ENCODE measurements at places on chromosomes 7 and 10. TPM values are rescaled to one million over a fixed set of nuclear protein-coding genes. Genes with fewer than 3 reads are reported as not detected.

GRCh38 chr7:33880787-33881186, 24.6 kb upstream of the BMPER start:
- DNase-seq = no peak

FAM131B gene
- total RNA-seq = 0.40 TPM

- peak; percentile 98 for DNase-seq
These were observed 9.1 kb upstream of the FXYD4 start for GRCh38 chr10:43362191-43362839.

SORCS1 gene
- 1.6 TPM for total RNA-seq

GRCh38 chr7:40579401-40579800, 444.6 kb downstream of the SUGCT start:
- DNase-seq = no peak

DNA sequence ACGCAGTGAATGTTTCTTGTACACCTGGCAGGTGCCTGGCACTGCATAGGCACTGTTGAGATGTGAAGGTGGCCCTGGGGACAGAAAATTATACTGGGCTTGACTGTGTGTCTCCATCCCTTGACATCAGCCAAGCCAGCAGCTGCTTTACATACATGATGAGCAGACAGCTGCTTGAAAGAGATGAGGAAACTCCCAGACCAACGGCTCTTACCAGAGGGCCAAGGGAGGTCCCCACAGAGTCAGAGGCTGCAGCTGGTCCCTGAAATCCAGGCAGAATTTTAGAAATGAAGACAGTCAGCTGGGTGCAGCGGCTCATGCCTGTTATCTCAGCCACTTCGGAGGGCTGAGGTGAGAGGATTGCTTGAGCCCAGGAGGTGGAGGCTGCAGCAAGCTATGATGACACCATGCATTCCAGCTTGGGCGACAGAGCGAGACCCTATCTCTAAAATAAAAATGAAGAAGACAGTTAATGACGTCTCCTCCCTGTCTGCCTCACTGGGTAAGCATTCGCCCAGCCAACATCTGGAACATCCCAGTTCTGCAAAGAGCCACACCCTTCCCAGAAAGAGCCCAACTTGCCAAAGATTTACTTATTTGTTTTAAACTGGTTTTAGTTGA, 17.6 kb downstream of the LIMK1 start:
- peak; percentile 29 for DNase-seq

- DNase-seq = no peak
These were observed 25.0 kb upstream of the C1GALT1 start for GRCh38 chr7:7157177-7157886.

DNA sequence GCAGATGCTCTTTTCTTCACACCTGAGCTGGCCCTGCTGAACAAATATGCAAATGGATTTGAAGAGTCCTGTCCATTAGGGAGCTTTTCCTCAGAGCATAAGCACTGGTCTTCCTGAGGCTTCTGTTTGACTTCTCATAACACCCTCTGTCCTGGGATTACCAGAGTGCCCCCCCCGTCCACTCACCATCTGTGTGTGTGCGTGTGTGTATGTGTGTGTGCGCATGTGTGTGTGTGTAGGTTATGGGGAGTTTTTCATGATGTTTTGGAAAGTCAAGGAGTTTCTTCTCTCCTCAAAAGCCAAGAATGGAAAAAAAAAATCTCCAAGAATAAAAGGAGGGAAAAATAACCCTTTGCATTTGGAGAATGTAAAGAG, 57.7 kb upstream of the COMTD1 start:
- DNase-seq = no peak

AOC1 gene
- 308 TPM for total RNA-seq

EBLN1 gene
- not detected for total RNA-seq

DNA sequence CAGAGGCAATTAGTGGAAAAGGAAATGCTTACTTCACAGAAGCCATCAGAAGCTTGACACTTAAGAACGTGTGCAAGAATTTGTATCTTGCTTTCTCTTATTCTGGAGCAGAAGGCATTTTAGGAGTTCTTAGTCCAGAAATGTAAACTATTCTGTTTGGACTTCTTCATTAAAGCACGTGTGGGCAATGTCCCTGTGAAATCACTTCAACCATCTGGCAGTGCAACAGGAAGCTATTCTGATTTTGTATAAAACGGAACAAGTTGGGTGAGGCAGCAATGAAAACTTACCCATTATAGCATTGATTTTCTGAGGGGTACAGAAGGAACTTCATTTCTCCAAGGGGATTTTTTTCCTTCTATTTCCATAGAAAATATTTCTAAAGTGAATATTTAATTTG, 21.3 kb upstream of the ARHGAP21 start:
- DNase-seq = no peak

- DNase-seq = no peak
These were observed 290.9 kb downstream of the PTPRN2 start for GRCh38 chr7:158296798-158297104.

- DNase-seq = peak; percentile 28
These were observed 485.1 kb downstream of the SEMA3D start for GRCh38 chr7:84701524-84702306.
